NCI-H1417 (cell line): ENCODE measurements at places on chromosomes 7 and 10.

- no peak for DNase-seq
Measured at GRCh38 chr10:128018236-128018635, 108.0 kb downstream of the MKI67 start.

- DNase-seq = peak; percentile 8
Measured at GRCh38 chr7:141619745-141620144, 68.5 kb downstream of the AGK start.

DNA sequence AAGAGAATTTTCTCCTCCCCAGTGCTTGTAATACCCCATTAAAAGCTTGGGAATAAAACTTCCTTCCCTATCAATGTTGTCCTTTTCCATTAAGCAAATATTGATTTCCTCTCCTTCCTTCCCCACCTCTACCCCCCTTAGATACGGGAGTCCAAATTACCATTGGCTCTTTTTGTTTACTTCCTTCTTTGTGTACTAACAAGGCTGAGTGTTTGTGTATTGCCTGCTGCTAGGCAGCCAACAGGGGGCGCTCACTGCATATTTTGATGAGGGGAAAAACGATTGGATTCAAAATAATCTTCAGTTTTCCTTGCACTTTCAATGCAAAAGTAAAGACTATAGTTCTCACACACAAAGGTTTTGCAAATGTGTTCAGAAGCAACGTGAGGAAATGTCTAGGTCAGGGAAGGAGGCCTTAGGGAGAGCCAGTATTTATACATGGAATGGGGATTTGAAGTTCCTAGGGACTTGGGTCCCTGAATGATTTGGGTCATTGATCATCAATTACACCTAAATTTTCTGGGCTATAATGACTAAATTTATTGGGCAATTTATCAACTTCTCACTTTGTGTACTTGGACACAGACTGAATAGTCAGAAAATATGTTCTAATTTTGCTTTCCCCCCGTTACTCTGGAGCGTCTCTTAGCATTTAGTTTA lies 23.6 kb upstream of the VPS41 start:
- DNase-seq = peak; percentile 89

DNA sequence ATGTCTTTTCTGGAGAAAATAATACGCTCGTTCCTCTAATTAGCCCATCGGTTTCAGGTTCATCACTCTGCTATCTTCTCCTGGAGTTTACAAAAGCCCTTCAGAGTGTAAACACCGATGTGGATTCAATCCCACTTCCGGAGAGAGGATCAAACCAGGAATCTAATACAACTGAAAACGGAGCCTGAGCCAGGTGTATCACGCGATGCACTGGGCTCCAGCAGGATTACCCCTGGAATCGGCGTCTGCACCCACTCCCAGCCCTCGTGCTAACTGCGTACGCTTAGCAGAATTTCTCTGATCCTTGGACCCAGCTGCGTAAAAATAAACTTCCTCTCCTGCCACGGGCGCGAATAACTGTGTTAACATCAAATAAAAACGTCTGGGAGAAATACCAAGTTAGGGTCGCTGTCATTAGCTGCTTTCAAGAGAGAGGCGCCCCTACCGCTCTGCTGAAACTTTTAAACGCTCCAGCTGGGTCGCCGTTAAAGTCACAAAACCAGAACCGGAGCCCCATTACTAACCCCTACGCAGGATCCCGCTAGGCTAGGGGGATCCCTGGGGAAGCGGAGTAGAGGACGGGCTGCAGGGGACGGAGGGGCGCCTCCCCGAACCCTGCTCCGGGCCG lies 502 bp downstream of the ZNF3 start:
- DNase-seq = peak; percentile 85

- DNase-seq = no peak
Measured at GRCh38 chr7:139635526-139636302, 112.2 kb downstream of the CLEC2L start.

DNA sequence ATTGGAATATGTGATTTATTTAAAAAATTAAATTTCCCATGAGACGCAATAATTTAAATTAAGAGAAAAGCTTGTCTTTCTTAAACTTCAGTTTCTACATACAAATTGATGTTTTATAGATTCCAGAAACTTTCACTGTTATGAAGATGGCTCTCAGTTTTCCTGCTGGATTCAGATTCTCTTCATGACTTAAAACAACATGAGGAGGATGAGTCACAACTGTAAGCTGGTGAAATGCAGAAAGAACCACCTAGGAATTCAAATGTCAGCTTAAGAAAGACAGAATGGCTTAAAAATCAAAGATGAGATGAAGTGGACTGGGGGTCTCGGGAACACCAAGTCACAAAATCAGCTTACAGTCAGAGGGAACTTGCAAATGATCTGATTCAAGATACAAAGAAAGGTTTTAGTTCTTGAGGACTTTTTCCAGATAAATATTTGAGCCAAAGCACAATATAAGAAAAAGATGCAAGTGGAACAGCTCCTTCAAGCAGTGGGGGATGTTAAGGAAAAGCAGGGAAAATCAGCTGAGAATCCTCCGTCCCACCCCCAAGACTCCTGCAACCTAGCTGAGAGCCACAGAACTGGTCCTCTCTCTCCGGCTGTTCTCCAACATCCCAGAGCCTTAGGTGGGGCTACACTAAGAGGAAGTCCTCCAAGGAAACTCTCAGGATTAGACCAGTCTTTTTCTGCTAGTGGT lies 279.8 kb downstream of the KCNMA1 start:
- DNase-seq = no peak

- peak; percentile 90 for DNase-seq
Measured at GRCh38 chr7:105896407-105896911, 20.1 kb upstream of the ATXN7L1 start.

DNA sequence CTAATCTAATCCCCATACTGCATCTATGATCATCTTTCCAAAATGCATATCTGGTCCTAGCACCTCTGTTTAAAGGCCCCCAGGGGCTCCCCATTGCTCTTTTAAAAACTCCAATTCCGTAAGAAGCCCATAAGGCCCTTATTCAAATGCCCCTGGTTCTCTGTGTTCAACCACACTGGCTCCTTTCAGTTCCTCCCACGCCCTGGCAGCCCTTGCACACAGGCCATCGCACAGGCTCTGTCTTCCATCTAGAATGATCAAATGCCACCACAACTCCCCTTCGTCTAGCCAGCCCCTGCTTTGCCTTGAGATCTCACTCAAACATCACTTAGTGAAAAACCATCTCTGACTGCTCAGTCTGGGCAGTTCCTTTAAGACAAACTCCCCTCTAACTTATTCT lies 112.9 kb upstream of the LYZL2 start:
- DNase-seq = no peak

DNA sequence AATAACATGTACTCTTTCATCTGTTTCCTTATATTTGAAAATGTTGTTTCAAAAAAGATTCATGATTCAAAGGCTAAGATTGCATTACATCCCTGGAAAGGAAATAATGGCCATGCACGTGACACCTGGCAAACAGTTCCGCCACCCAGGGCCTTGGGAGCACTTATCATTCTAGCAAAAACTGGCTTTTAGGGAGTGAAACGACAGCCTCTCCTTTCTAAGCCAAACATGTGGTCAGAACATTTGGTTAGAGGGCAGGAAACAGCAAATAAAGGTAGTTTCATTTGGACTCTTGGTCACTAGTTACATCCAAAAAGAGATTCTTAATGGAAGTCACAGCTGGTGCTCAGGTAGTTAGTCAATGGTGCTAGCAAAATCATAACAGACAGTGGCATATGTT lies 83.5 kb downstream of the FAS start:
- no peak for DNase-seq

DNA sequence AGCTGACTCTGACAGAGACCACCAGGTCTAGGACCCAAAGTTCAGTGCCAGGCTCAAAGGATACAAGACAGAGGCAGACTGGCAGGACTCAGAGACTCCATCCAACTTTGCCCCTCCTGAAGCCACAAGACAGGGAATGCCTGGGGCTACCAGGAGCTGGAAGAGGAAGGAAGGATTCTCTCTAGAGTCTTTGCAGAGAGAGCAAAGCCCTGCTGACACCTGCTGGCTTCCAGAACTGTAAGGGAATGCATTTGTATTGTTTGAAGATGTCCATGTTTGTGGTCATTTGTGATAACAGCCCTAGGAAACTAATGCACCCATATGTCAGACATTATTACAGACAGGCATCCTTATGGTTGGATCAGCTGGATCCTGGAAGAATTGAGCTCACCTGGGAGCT lies 132.3 kb upstream of the C7orf33 start:
- no peak for DNase-seq

DNA sequence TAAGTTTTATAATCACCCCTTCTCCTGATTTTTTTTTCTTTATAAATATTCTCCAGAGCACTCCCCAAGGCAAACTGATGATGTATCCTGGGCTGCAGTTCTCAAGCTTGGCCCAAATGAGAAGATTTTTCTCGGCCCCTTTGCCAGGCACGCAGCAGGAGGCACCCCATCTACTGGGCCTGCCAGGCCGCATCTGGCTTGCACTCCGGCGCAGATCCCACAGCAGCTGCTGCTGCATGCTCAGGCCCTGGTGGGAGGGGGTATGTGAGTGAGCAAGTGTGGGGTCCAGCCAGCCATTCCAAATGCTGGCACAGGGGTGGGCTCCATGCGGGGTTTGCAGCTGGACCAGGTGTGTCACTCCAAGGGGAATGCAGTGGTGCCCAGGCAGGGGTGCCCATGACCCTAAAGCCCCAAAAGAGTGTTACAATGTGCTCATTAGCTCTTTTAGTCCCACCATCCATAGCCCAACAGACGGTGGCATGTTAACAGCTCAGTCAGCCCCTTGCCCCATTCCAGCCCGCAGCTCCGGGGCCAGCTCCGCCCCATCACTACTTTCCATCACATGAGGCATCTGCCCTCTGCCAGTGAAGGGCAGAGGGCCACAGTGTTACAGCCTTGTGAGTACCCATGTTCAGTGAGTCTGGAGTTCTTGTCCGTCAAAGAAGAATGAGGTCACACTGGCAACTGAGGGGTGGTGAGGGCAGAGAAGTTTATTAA lies 25.9 kb downstream of the OAT start:
- no peak for DNase-seq

GRCh38 chr7:80440883-80441282 lies 71.0 kb downstream of the GNAT3 start:
- DNase-seq = no peak

DNA sequence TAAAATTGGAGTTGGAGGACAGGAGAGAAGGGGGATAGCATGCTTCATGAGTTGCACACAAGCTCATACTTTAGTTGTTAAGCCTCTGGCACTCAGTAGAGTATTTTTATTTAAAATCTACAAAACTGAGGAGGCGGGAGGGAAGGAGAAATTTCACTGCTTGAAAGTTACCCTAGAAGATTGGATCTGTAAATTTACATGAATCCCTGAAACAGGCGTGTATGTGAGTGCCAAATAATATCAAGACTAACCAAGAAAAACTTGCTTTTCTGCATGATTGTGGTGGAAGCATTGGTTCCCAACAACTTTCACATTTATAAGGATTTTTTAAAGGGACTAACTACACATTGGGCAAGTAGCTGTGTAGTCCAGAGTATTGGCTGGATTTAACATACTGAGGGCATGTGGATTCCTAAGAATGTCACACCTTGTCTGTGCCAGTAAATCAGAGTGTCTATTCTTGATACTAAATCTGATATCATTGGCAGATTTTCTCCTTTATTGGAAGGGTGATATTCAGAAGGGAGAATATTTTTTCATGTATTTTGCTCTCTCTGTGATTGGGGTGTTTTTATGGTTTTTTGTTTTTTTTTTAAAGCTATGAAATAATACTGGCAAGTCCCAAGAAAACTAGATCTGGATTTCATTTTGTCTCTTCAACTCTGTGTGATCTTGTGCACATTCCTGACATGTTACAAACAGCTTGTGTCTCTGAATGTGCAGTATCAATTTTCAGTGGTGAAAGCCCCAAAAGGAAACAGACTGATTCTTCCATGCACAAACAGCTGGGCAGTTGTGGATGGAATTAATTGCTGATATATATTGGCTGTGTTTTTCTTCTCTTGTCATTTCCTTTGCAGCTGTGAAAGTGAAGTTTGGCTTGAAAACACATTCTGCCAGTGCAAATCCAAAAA lies 67.2 kb downstream of the ADD3 start:
- no peak for DNase-seq

- no peak for DNase-seq
Measured at GRCh38 chr7:22150221-22150620, 204.5 kb upstream of the CDCA7L start.

- no peak for DNase-seq
Measured at GRCh38 chr10:131822692-131823245, 78.0 kb upstream of the PPP2R2D start.

- no peak for DNase-seq
Measured at GRCh38 chr7:157687158-157687557, 350.4 kb downstream of the DNAJB6 start.

GRCh38 chr10:25831080-25831479 lies 102.9 kb upstream of the MYO3A start:
- no peak for DNase-seq

DNA sequence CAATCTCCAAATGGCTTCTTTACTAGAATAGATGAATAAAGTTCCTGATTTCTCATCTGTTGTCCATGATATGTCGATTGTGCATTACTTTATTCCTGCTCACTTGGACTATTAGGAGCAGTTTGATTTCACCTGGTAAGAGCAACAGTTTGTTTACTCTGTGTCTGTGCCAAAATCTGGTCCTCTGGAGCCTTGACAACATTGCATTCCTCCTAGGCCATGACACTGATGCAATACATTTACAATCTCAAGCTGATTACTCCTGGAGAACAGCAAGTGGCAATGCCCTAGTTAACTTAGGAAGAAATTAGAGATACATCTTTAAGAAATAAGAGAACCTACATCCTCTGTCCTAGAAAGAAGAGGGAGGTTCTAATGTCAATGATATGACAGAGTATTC lies 71.8 kb downstream of the SGCE start:
- DNase-seq = no peak

DNA sequence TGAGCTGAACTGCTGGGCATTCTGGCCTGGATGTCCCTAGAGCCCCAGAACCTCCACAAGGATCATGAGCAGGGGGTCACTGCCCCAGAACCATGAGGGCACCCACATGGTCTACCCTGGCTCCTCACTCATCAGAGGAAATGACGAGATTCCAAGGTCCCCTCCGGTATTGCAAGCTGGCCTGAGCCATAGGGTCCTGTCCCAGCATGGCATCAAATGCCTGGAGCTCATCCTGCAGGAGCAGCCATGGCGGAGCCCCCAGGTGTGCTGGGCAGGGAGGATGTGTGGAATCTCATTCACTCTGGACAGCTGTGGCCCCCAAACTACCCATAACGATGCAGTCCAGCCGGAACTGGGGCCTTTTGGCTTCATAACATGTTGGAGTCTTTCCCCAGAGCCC lies 66.6 kb upstream of the ANTXRL start:
- DNase-seq = no peak

DNA sequence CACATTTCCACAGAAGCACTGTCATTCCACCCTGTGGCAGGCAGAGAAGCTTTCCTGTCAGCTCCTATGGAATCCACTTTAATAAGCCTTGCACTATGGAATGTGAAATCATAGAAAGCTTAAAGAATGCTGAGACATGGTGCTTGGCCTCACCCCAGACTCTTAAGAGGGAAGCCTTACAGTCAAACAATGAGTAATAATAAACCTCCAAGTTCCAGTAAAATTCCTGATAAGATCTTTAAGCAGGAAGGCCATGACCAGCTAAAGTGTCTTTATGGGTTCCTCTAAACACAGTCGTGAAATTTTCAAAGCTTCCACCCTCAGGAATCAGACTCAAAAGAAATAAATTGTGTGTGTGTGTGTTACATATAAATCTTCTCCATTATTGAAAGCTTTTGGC lies 11.9 kb upstream of the TEX36 start:
- no peak for DNase-seq

- no peak for DNase-seq
Measured at GRCh38 chr7:56229631-56230030, 113.4 kb upstream of the NUPR2 start.

- DNase-seq = no peak
Measured at GRCh38 chr7:142384493-142384922, 126.7 kb upstream of the PRSS58 start.
